Stomach (tissue), 19 donors: ENCODE measurements at places on chromosomes 6 and 20.

- no peak for DNase-seq
Measured at GRCh38 chr20:31414381-31414780, 8.4 kb upstream of the DEFB121 start.

DNA sequence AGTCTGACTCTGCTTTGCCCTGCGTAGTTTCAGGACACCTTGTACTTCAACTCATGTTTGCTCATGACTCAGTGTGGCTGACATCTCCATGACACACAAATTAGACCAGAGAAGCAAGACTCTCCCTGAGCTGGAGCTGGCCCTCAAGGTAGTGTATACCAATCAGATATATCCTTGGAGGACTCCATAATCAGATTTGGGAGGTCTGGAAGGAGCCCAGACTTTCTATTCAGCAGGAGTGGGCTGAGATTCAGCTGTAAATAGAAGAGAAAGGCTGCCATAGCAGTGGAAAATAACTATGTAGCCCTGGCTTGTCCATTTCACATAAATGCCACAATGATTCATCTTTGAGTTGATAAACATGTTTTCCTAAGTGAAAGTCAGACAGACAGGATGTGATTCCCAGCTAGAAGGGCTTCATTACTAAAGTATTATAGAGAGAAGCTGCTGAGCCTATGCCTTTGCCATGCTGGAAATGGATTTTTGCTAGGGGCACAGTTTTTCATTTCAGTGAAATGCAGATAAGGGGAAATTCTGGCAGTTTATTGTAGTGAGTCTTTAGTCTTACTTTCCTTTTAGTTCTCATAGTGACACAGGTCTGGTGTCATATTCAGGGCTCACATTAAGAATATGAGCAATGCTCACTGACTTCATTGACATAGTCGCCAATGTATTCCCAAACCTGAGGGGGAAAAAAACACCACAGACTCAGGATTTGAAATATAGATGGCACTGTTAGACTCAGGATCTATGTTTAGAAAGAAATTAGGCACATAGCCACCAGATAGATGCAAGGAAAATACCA lies 95.3 kb downstream of the CLVS2 start:
- peak; percentile 27 for DNase-seq

- no peak for DNase-seq
Measured at GRCh38 chr6:51608932-51609331, 478.5 kb downstream of the PKHD1 start.

DNA sequence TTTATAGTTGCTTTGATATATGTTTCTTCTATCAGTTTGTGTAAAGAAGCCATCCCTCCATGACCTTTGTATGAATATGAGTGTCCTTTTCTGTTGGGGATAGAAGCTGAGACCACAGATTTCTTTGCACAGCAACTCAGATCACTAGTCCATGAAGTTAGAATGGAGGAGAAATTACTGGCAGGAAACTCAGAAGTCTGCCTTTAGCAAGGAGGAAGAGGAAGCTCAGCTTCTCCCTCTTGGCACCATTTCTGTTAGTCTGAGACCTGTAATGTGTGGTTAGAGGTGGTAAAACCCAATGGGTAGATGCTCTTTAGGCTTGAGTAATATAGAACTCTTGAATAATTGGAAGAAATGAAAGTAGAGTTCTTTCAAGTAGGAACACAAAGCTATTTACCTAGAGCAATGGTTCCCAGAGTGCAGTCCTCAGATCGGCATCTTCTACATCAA lies 995.3 kb upstream of the FLRT3 start:
- DNase-seq, result no peak

GRCh38 chr6:2441601-2442475 lies 196.4 kb upstream of the GMDS start:
- no peak for DNase-seq

DNA sequence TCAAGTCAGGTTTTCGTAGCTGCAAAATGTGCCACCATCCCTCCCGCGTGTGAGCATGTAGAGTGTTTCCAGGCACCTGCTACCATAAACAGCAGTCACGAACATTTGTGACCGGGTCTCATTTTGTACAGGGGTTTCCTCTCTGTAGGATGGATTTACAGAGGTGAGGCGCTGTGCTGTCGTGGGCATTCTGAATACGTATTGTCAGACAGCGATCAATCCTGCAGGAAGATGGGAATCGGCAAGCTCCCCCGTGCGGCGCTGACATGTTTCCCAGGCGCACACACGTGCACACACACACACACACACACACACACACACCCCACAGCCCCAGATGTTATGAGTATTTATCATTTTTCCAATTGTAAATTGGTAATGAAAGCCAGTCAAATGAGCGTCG lies 15.8 kb downstream of the ANKRD60 start:
- DNase-seq, result no peak

- peak; percentile 22 for DNase-seq
Measured at GRCh38 chr20:5211803-5212714, 85.3 kb downstream of the CDS2 start.

DNA sequence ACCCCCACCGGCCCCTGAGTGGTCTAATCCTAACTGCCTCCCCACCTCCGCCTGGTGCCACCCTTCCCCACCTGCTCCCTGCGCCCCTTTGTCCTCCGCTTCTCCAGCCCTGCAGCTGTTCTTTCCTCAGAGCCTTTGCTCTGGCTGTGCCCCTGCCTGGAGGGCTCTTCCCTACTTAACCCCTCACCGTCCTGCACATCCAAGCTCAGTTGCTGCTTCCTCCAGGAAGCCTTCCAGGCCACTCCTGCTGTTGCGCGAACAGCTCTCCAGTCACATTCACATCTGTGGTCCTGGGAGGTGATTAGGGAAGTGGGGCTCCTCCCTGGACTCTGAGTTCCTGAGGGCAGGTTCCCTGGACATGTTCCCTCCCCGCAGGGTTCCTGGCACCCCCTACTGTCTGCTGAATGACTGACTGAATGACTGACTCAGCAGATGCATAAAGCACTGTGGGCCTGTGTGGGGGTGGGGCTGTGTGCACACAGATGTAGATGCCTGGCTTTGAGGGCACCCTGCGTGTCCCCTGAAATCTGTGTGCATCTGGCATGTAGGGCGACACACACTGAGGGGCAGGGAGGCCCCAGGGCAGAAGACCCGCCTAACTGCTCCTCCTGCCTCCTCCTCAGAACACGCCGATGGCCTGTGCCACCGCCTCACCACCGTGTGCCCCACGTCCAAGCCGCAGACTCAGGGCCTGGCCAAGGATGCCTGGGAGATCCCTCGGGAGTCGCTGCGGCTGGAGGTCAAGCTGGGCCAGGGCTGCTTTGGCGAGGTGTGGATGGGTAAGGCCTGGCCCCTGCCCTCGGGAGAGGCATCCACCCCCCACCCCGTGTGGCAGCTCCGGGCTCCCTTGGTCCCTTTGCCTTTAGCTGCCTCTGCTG lies 51.4 kb downstream of the SRC start:
- DNase-seq, result no peak

DNA sequence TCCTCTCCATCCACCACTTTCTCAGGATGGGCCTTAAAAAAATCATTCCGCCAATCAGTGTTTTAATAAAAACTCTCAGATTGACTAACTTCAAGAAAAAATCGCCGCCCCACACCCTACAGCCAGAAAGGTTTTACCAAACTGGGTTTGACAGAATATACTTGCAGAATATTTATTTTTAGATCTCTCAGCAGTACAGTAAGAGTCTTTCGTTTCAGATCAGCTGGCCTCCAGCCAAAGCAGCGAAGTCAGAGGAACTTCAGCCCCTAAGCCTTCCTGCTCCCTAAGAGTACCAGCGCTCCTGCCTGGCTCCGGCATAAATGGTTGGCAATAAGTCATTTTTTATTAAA lies 24.7 kb downstream of the TBC1D7 start:
- DNase-seq, result peak; percentile 69

DNA sequence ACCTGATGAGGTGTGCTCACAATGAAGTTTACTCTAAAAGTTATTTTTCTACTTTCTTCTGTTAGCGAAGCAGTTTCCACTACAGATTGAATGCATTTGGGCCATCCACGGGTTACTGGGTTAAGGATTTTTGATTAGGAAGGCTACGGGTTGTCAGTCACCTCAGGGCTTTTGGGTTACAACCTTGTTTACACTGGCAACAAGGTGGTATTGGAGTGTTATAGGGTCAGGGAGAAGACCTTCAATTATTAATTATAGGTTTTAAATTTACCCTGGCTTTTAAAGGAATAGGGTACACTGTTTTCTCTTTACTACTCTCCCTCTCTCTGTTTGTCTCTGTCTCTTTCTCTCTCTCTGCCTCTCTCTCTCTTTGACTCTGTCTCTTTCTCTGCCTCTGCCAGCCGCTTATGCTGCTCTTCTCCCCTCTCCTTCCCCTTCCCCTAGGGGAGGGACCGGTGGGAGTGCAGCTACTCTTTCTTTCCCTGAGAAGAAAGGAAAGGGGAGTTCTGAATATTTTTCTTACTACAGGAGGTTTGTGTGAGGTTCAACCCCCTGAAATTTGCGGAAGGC lies 40.2 kb upstream of the AGPAT4 start:
- DNase-seq, result no peak

- no peak for DNase-seq
Measured at GRCh38 chr6:3088968-3089367, 20.7 kb downstream of the RIPK1 start.

GRCh38 chr20:6726761-6727160 lies 40.7 kb upstream of the BMP2 start:
- no peak for DNase-seq

GRCh38 chr20:58224097-58224496 lies 4.4 kb downstream of the ANKRD60 start:
- no peak for DNase-seq

DNA sequence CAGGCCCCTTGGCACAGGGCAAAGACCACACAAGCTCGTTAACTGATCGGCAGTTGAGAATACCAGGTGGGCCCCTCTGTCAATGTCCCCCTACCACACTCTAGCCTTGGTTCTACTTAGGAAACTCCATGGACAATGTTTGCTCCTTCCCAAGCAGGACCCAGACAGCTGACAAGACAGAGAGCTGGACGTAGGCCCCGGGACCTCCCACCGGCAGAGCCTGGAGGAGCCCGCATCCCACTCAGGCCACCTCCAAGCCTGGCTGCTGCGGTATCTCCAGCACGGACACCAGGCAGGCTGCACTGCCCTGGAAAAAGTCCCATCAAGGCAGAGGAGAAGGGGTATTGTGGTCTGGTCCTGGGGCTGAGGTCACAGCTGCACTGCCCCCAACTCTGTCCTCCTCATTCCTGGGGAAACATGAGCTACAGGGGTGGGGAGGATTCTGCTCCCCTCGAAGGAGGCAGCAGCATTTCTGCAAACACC lies 6.2 kb upstream of the GRM4 start:
- DNase-seq, result no peak

DNA sequence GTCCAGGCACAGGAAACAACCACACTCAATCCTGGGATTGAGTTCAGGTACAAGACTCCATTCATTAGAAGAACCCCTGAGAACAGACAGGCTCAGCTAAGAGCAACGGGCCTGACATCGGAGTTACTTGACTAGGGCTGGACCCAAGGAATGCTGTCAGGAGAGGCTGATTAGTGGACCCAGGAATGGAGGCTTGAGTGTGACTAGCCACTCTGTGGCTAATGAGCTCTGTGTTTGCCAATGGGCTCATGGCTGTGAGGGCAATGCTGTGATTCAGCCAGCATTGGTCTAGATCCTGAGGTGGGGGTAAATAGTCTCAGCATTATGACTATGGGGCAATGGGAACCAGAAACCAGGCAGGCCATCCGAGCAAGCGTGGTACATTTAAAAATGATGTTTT lies 71.8 kb downstream of the RIOK1 start:
- DNase-seq, result no peak

GRCh38 chr6:56927538-56928453 lies 27.1 kb upstream of the BEND6 start:
- DNase-seq, result no peak

GRCh38 chr6:5898563-5898962 lies 108.2 kb downstream of the NRN1 start:
- no peak for DNase-seq

GRCh38 chr6:156563714-156564113 lies 213.5 kb upstream of the ARID1B start:
- DNase-seq, result no peak

- DNase-seq, result no peak
Measured at GRCh38 chr20:51387125-51387875, 155.2 kb downstream of the NFATC2 start.

DNA sequence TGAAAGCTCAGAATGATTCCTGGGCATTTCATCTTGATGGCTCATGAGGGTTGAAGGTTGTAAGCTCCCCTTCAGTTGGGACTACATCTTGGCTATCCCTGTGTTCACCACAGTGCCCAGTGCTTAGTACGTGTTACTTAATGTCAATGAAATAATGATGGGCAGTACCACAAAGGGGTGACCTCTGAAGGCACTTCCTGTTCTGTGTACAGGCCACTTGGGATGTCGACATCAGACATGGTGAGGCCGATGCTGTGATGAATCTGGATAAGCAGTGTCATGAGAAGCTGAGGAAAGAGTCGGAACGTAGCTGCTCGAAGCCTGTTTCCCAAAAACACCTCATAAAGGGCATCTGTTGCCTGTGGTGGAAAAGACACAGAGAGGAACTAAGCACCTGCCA lies 27.6 kb upstream of the RBL1 start:
- no peak for DNase-seq

DNA sequence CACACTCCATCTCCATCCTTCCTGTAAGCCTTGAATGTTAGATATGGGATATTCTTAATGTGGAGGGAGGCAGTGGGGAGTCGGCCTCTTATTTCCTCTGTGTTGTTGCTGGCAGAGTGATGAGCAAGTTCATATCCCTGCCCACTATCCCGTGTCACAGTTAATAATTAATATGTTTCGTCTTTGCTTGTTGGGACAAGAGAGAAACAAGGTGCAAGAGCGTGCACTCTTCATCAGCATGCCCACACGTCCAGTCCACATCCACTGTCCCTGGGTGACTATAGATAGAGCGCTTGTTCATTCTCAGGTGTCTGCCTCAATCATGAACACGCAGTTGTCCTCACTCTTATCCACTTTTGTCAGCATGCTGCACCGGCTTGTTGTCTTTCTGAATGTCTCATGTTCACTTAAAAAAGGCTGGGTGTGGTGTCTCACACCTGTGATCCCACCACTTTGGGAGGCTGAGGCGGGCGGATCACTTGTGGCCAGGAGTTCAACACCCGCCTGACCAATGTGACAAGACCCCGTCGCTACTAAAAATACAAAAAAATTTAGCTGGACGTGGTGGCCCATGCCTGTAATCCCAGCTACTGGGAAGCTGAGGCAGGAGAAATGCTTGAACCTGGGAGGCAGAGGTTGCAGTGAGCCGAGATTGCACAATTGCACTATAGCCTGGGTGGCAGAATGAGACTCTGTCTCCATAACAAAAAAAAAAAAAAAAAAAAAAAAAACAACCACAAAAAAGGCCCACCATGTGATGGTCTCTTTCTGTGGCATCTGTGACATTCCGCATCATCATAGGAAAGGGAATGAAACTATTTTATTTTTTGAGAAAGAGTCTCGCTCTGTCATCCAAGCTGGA lies 34.2 kb downstream of the PPP1R3G start:
- DNase-seq, result no peak

GRCh38 chr6:167047554-167047953 lies 48.4 kb downstream of the CEP43 start:
- peak; percentile 43 for DNase-seq

- no peak for DNase-seq
Measured at GRCh38 chr20:16562259-16562658, 11.0 kb downstream of the KIF16B start.

DNA sequence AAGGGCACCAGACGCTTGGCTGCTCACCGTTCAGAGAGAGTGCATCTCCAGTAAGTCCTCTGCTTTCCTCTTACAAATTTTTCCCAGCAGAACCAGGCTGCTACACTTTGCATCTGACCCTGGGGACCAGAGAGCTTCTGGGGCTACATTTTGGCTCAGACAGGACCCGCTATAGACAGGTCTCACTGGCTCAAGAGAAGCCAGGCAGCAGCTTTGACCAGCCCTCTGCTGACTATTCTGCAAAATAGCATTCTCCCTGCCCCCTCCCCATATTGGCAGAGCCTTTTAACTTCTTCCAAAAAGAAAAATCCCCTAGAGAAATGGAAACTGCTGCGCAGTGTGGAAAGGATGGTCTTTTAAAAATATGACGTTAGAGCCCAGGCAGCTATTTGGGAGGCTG lies 37.2 kb downstream of the CPXM1 start:
- peak; percentile 20 for DNase-seq
